Right atrium auricular region (tissue), 2 donors: ENCODE measurements at places on chromosomes 7 and 10. TPM values are rescaled to one million over a fixed set of nuclear protein-coding genes. Genes with fewer than 3 reads are reported as not detected.

Gene GTPBP10
- total RNA-seq, result 7.1 TPM

DNA sequence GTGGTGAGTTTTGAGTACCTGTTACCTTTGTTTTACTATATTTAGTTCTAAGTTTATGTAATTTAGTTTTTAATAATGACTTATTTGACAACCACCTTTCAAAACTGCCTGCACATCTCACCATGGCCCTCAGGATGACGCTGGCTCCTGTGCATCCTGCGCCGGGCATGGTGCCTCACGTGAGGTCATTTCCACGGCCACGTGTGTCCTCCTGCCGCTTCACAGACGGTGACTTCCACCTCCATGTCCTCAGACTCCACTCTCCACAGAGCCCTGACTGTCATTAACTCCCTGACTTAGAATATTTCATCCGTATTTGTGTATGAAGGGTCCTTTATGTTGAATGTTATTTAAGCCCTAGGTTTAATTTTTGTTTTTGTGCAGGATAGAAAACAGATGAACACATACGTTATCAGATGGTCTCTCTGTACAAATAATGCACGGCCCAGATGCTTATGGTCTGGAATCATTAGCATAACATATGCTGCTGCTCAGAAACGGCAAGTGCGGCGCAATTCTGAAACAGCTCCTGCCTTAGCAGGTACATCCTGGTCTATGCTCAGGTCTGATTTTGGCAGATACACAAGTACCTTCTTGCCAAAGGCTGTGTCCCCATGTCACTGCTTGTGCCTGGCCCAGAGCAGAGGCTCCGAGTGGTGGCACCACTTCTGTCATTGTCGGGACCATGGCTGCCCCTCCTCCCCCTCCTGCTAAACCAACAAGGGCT lies 155.8 kb downstream of the WDR37 start:
- H3K4me1 ChIP-seq, result no peaks in the 10 kb centered on the region
- peak; percentile 4 for DNase-seq
- H3K27me3 ChIP-seq, result no peaks in the 10 kb centered on the region
- no peak overlapping the region for H3K4me3 ChIP-seq

Gene TRPV6
- 0.71 TPM for total RNA-seq

DNA sequence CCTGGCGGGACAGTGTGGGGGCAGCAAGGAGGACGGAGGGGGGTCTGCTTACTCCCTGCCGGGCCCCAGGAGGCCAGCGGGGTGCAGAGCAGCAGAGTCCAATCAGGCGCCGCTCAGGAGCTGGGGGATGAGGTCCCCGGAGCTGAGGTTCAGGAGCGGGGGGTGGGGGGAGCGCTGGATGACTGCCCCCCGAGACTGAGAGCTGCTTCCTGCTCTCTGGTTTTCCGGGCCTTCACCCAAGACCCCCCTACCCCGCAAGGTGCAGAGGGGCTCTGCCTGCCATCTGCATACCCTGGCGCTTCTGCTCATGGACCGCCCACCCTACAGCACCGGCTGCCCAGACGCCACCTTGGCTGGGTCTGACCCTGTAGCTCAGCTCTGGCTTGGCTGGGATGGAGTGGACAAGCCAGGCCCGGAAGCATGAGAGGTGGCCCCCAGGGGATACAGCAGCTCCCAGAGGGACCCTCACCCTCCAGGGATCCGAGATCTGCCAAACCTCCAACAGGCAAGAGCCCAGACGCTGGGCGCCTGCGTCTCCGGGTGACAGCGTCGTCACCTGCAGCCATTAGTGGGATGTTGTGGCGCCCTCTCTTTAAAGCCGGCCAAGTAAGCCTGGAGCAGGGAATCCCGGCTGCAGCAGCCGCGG lies 930 bp downstream of the KNDC1 start:
- peak overlapping the region; percentile 53 for H3K4me3 ChIP-seq
- no peaks in the 10 kb centered on the region for H3K27me3 ChIP-seq
- peaks cover 13% of the 10 kb centered on the region for H3K4me1 ChIP-seq
- no peaks in the 10 kb centered on the region for H3K36me3 ChIP-seq
- no peak for DNase-seq

Gene SPDYE2
- total RNA-seq, result not detected

Gene UCMA
- total RNA-seq, result not detected

DNA sequence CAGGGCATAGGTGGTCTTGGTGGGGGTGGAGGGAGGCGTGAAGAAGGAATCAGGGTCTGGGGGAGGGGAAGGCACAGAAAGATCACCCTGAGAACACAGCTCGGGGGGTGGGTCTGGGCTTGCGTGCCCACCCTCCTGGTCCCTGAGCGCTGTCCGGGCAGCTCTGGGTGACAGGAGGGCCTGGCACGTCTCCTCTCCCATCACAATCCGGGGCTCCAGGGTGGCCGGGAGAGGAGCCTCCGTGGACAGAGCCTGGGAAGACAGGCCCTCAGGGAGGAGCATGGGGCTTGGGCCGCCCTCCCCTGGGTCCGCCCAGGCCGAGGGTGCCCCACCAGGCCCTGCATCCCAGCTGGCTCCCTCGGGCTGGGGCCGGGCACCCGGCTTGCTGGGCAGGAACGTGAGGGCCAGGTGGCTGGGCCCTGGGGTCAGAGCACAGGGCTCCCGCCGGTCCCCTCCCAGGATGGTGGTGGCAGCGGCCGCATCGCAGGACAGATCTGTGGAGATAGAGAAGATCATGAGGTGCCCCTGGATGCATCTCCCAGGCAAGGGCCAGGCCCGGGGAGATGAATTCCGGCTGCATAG lies 3.1 kb downstream of the NACAD start:
- no peak overlapping the region for H3K4me3 ChIP-seq
- no peaks in the 10 kb centered on the region for H3K27me3 ChIP-seq
- no peak overlapping the region for H3K27ac ChIP-seq
- peaks cover 26% of the 10 kb centered on the region for H3K4me1 ChIP-seq

- peak overlapping the region; percentile 40 for H3K27ac ChIP-seq
- peaks cover 24% of the 10 kb centered on the region for H3K4me1 ChIP-seq
- H3K4me3 ChIP-seq, result no peak overlapping the region
- no peaks in the 10 kb centered on the region for H3K27me3 ChIP-seq
Observed at GRCh38 chr10:69281507-69282413, 3.5 kb downstream of the HK1 start.

DNA sequence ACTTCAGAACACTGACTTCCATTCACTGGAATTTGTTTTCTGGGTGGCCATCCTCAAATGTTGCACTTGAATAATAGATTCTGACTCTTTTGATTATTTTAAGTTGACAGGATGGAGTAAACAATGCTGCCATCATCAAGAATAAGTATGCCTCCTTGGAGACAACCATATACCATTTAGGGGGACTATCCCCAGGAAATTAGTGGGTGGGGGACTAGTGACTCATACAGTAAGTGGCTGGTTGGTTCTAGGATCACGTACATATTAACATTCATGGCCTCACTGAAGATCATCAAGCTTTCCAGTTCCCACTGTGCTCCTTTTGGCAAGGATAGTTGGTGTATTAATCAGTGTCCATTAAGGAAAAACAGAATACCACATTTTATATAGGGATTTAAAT lies 615.2 kb downstream of the CCSER2 start:
- H3K4me1 ChIP-seq, result peaks cover 7% of the 10 kb centered on the region
- no peak for DNase-seq
- H3K27me3 ChIP-seq, result no peaks in the 10 kb centered on the region
- no peak overlapping the region for H3K27ac ChIP-seq
- H3K36me3 ChIP-seq, result no peaks in the 10 kb centered on the region

- no peak overlapping the region for H3K4me3 ChIP-seq
- no peaks in the 10 kb centered on the region for H3K27me3 ChIP-seq
- no peak overlapping the region for H3K27ac ChIP-seq
- DNase-seq, result no peak
Observed at GRCh38 chr10:80444646-80445319, 9.3 kb upstream of the TSPAN14 start.

GRCh38 chr7:99244939-99245338 lies 27.7 kb upstream of the MYH16 start:
- H3K4me1 ChIP-seq, result no peaks in the 10 kb centered on the region
- no peaks in the 10 kb centered on the region for H3K27me3 ChIP-seq
- no peak overlapping the region for H3K4me3 ChIP-seq
- H3K36me3 ChIP-seq, result no peaks in the 10 kb centered on the region

DNA sequence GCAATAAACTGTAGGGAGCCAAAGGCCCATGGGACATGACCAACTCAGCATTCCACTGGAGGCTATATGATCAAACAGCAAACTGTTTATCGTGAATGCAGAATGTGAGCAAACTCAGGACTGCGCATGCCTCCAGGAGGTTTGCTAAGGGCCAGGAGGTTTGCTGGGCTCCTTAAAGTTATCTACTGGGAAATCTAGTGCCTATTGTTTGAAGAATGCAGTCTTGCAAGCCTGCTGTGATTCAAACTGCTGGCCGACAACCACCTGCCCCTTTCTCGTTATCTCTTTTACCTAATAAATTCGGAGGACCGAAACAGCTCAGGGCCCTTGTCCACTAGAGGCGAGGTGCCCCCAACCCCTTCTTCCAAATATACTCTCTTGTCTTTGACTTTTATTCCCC lies 404.1 kb downstream of the KCNMA1 start:
- no peaks in the 10 kb centered on the region for H3K4me1 ChIP-seq
- no peak overlapping the region for H3K27ac ChIP-seq
- H3K36me3 ChIP-seq, result no peaks in the 10 kb centered on the region
- H3K4me3 ChIP-seq, result no peak overlapping the region
- no peaks in the 10 kb centered on the region for H3K27me3 ChIP-seq
- DNase-seq, result no peak

GRCh38 chr10:124943301-124944092 lies 1.6 kb downstream of the ZRANB1 start:
- H3K36me3 ChIP-seq, result peaks cover 3% of the 10 kb centered on the region
- DNase-seq, result no peak
- H3K4me3 ChIP-seq, result peak overlapping the region; percentile 5

GRCh38 chr10:132707121-132707775 lies 78.7 kb downstream of the NKX6-2 start:
- DNase-seq, result no peak
- H3K4me3 ChIP-seq, result no peak overlapping the region
- H3K36me3 ChIP-seq, result peaks cover 30% of the 10 kb centered on the region

Gene FAM237B
- total RNA-seq, result not detected

- no peak overlapping the region for H3K27ac ChIP-seq
- no peaks in the 10 kb centered on the region for H3K4me1 ChIP-seq
- no peaks in the 10 kb centered on the region for H3K36me3 ChIP-seq
- no peak for DNase-seq
- H3K27me3 ChIP-seq, result no peaks in the 10 kb centered on the region
Observed at GRCh38 chr10:6270951-6271350, 68.2 kb downstream of the PFKFB3 start.

GRCh38 chr7:66178258-66178657 lies 26.9 kb upstream of the TPST1 start:
- no peak overlapping the region for H3K27ac ChIP-seq
- DNase-seq, result no peak
- H3K4me3 ChIP-seq, result no peak overlapping the region
- no peaks in the 10 kb centered on the region for H3K4me1 ChIP-seq
- no peaks in the 10 kb centered on the region for H3K36me3 ChIP-seq

- no peaks in the 10 kb centered on the region for H3K36me3 ChIP-seq
- H3K27ac ChIP-seq, result no peak overlapping the region
- H3K4me1 ChIP-seq, result no peaks in the 10 kb centered on the region
- no peak overlapping the region for H3K4me3 ChIP-seq
- no peaks in the 10 kb centered on the region for H3K27me3 ChIP-seq
- DNase-seq, result no peak
Observed at GRCh38 chr7:101018271-101019167, 1.4 kb upstream of the MUC17 start.

Gene C10orf67
- 0.44 TPM for total RNA-seq

Gene GPR26
- total RNA-seq, result not detected

GRCh38 chr10:102341038-102341688 lies 54.3 kb upstream of the NFKB2 start:
- no peaks in the 10 kb centered on the region for H3K4me1 ChIP-seq
- DNase-seq, result no peak
- H3K27me3 ChIP-seq, result no peaks in the 10 kb centered on the region

GRCh38 chr10:71998840-71999194 lies 34.6 kb downstream of the CHST3 start:
- no peaks in the 10 kb centered on the region for H3K36me3 ChIP-seq
- no peak overlapping the region for H3K4me3 ChIP-seq
- DNase-seq, result peak; percentile 87
- H3K27me3 ChIP-seq, result no peaks in the 10 kb centered on the region
- peaks cover 73% of the 10 kb centered on the region for H3K4me1 ChIP-seq

- no peak for DNase-seq
- peaks cover 92% of the 10 kb centered on the region for H3K36me3 ChIP-seq
Observed at GRCh38 chr10:29524720-29525119, 110.1 kb downstream of the SVIL start.

Gene GPR141
- total RNA-seq, result 0.55 TPM

DNA sequence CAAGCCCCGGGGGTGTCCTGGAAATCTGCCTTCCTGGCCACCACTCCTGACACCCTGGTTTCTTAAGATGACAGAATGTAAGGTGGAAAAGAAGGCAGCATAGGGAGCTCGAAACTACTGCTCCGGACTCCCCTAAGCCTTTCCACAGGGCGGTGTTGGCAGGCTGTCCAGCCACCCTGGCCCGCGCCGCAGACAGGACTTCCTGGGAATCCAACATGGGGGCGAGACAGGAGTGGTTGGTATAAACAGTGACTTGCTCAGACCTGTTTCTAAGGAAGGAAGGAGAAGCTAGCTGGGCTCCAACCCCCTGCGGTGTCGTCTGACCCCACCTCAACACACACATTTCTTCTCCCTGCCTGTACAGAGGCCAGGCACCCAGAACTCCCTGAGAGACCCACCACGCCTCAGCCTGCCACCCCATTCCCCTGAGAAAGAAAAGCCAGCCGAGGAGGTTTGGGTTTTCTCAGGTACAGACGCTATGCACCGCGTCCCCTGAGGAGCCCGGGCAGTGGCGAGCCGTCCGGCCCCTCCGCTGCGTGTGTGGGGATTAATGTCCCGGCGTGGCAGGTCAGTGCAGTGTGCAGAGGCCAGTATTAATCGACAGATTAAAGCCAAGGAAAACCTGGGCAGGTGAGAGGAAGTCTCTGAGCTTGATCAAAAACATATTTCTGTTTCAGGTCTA lies 349.6 kb upstream of the MKI67 start:
- no peak overlapping the region for H3K4me3 ChIP-seq
- no peaks in the 10 kb centered on the region for H3K4me1 ChIP-seq
- no peaks in the 10 kb centered on the region for H3K36me3 ChIP-seq

Gene EGFR
- total RNA-seq, result 21.1 TPM

Gene NPTX2
- 3.8 TPM for total RNA-seq

GRCh38 chr10:132146941-132147915 lies 39.5 kb upstream of the DPYSL4 start:
- no peaks in the 10 kb centered on the region for H3K36me3 ChIP-seq
- H3K27me3 ChIP-seq, result no peaks in the 10 kb centered on the region
- H3K4me3 ChIP-seq, result no peak overlapping the region
- no peaks in the 10 kb centered on the region for H3K4me1 ChIP-seq
- DNase-seq, result no peak

- no peak overlapping the region for H3K27ac ChIP-seq
- H3K36me3 ChIP-seq, result no peaks in the 10 kb centered on the region
- DNase-seq, result no peak
- no peaks in the 10 kb centered on the region for H3K27me3 ChIP-seq
- no peaks in the 10 kb centered on the region for H3K4me1 ChIP-seq
Observed at GRCh38 chr10:128091636-128092210, 34.5 kb downstream of the MKI67 start.

- no peaks in the 10 kb centered on the region for H3K4me1 ChIP-seq
- no peak for DNase-seq
- H3K4me3 ChIP-seq, result no peak overlapping the region
- H3K36me3 ChIP-seq, result no peaks in the 10 kb centered on the region
Observed at GRCh38 chr10:81027223-81027622, 489.5 kb downstream of the SH2D4B start.

GRCh38 chr7:122604251-122604650 lies 94.7 kb downstream of the RNF133 start:
- H3K4me3 ChIP-seq, result no peak overlapping the region
- H3K4me1 ChIP-seq, result no peaks in the 10 kb centered on the region
- no peaks in the 10 kb centered on the region for H3K27me3 ChIP-seq

Gene AGAP4
- total RNA-seq, result 3.4 TPM
